ENCODE measurements at places on chromosomes 6 and 20.

GRCh38 chr6:43226192-43226851 is 3.0 kb downstream of the DNPH1 start:
- no peak for DNase-seq

DNA sequence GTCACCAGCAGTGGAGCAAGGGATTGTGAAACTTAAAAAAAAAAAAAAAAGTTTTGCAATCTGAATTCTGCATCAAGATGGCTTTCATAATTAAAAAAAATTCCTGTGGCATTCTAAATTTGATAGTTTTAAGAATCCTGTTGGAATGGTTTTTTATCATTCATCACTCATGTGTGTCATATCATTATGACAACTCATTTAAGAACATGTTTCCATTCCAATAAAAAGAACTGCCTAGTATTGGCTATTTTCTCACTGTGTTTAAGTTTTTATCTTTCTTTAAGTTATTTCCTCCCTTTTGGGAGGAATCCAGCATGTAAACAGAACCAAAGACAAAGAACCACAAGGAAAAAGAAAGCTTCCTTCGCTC is 26.2 kb upstream of the RHAG start:
- no peak for DNase-seq

GRCh38 chr6:163180874-163181541 is 233.5 kb upstream of the QKI start:
- no peak for DNase-seq

DNA sequence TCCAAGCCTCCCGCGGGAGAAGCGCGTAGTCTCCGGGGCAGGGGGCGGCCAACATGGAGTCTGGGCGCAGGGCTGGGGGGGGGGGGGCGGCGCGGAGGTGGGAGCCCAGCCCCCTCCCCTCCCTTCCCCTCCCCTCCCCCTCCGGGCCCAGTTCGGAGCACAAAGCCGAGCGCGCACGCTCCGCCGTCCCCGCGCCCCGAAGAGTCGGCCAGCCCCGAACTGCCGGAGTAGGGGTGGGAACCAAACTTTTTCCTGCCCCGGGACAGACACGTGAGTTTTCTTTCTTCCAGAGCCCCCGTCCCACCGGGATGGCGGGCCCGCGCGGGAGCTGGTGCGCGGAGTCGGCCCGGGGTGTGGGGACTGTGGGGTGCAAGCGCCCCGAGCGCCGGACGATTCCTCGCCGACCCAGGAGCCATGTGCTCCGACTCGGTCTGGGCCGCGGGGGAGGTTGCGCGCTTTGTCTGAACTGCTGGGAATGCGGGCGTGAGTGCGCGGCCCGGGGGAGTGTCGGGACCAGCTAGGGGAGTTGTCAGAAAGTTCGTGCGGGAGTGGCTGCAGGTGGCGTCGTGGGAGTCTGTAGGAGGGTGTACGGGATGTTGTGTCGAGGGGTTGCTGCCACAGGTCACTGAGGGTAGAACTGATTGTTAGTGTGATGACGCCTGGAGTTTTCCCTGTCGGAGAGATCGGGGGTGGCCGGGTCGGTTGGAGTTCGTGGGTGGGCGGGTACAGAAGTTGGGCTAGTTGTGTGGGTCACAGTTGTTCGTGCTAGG is 1.2 kb downstream of the TGIF2 start:
- no peak for DNase-seq

GRCh38 chr20:5596401-5597193 is 153.6 kb upstream of the SHLD1 start:
- no peak for DNase-seq

GRCh38 chr6:79034865-79035264 is 43.2 kb downstream of the PHIP start:
- DNase-seq = no peak

DNA sequence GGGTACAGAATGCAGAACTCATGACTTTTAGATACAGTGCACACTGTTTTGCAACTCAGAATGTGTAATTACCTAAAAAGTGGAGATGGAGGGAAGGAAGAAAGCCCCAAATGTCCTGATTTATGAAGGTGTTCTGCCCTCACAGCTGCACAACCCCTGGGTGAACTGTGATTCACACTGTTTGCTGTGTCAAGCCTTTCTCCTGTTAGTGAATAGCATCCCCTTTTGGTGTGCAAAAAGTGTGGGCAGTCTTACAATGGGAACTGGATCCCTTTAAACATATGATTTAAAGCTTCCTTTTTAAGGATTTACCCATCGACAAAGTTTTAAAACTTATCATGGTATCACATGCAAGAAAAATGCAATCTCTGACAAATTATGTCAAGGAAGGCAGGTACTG is 633.4 kb upstream of the EPHA7 start:
- no peak for DNase-seq

GRCh38 chr6:31574106-31575061 is 981 bp upstream of the TNF start:
- DNase-seq = no peak

DNA sequence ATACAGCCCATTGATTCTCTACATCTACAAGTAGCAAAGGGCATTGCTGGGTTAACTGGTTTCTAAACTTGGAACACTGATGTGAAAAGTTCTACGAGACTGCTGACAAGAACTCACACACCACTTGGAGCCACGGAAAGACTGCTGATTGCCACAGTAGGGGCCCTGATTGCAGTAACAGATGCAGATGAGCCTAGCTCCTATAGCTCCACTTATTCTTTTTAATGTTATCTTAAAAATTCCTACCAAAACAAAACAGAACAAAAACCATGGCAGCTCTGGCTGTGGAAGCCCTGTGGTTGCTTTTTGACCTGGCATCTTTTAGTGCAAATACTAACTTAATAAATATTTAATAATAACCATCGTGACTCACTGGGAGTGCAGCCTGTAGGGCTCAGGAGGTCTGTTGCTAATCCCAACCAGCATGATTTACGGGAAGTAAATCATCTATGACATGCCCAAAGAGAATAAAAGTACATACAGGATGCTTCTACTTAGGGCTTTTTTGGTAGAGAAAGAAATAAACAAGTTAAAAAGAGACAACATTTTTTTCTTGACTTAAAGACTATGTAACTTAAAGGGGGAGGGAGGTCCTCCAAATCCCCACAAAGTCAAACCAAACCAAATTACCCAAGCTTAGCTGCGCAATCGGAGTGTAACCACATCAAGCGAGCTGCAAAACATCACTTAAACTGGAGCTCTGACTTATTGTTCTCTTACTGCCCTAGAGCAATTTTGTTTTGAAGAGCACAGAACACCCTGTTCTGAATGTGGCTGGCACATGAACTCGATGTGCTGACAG is 87.2 kb downstream of the FKBP5 start:
- peak; percentile 19 for DNase-seq

- no peak for DNase-seq
These were observed 3.4 kb upstream of the ZNF217 start for GRCh38 chr20:53597030-53597482.

- no peak for DNase-seq
These were observed 25.4 kb downstream of the SLC17A9 start for GRCh38 chr20:62977613-62978560.

DNA sequence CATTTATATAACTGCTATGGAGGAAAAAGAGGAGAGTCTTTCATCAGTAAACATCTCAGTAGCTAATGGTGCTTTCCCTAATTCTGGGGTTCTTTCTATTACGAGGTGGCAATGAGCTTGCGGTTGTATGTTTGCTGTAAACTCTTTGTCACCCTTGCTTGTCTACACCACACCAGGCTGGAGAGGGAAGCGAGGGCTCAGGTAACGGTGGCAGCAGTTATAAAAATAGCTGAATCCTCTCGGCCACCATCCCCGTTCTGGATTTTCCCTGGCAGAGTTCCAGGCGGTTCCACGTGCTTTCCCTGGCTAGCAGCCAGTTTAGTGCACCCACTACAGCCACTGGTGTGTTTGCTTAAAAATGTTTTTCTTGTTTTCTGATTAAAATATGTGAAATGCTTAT is 39.0 kb downstream of the MAS1 start:
- DNase-seq = peak; percentile 16

GRCh38 chr6:16375843-16376242 is 137.5 kb downstream of the GMPR start:
- no peak for DNase-seq

DNA sequence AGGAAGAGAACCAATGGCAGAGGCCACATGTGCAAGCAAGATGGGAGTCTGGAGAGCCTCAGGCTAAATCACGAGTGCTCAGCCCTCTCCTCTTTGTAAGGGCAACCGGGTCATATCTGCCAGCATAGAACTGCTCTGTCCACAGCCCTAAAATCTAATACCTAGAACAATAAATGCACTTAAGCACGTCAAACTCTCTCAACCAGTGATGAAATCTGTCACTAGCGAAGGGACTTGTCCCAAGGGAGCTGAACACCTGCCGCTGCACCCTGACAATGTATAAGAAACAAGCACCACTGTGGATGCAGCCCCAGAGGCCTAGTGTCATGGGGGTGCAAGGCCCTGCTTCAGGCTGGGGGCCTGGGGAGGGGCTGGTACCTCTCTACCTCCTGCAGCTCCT is 82.5 kb downstream of the PRL start:
- DNase-seq = no peak

Data from DMS79 (cell line).